ENCODE measurements at places on chromosomes 7 and 10. TPM values are rescaled to one million over a fixed set of nuclear protein-coding genes. Genes with fewer than 3 reads are reported as not detected.
A peak's percentile ranks its signal among the peaks of the same experiment; 100 is the strongest.

The GPR15LG gene
- not detected for total RNA-seq

The SSC4D gene
- 0.71 TPM for total RNA-seq

The BMPER gene
- total RNA-seq = not detected

The MNX1 gene
- not detected for total RNA-seq

The MDFIC gene
- 121 TPM for total RNA-seq

DNA sequence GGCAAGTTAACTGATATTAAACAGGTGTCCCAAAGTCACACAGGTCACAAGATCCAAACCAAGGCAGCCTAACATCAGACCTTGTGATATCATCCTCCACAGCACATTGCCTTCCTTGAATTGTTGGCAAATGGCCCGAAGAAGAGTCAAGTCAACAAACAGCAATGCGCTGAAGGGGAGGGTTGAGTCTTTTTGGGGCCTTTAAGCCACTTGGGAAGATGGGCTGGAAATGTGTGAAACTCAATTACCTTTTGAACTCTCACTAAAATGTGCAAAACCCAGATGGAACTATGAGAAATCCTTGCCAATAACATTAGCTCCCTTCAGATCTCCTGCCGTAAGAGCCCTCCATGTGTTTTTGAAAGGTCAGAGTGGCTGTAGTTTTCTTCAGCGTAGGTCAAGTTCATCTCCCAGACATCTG, 47.9 kb upstream of the STK17A start:
- DNase-seq = no peak

GRCh38 chr10:79195091-79195923, 126.5 kb downstream of the ZMIZ1 start:
- DNase-seq = peak; percentile 69

DNA sequence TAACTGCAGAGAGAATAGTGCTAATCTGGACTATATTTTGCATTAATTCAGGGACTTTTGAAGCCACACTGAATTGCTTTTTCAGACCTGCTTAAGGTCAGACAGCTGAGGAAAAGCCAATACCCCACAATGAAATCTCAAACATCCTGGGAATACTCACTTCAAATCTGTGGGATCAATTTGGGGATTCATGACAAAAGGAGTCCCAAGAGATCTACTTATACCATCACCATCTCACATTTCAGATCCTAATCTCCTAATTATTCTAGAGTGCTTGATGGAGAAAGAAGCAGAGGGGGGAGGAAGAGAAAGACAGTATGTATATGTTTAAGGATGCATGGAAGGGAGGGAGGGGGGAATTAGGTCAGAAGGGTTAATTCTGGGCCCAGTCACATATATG, 202.2 kb downstream of the CACNA2D1 start:
- DNase-seq = no peak

DNA sequence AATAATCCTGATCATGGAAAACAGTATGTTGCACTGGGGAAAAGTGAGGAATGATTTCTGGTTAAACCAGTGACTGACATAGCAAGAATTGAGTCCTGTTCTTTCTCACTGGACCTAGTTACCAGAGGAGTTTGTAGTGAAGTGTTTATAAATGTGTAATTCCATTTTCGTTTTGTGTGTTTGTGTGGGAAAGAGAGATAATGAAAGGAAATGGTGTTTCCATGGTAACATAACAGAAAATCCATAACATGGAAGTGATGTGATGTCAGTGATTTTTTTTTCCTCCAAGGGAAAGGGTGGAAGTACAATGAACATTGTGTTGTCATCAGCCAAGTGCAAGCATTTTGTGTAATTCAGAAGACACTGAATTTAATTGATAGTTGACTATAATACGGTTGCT, 283.9 kb downstream of the PLXDC2 start:
- no peak for DNase-seq

GRCh38 chr7:129095258-129095657, 40.3 kb upstream of the TNPO3 start:
- DNase-seq = no peak

DNA sequence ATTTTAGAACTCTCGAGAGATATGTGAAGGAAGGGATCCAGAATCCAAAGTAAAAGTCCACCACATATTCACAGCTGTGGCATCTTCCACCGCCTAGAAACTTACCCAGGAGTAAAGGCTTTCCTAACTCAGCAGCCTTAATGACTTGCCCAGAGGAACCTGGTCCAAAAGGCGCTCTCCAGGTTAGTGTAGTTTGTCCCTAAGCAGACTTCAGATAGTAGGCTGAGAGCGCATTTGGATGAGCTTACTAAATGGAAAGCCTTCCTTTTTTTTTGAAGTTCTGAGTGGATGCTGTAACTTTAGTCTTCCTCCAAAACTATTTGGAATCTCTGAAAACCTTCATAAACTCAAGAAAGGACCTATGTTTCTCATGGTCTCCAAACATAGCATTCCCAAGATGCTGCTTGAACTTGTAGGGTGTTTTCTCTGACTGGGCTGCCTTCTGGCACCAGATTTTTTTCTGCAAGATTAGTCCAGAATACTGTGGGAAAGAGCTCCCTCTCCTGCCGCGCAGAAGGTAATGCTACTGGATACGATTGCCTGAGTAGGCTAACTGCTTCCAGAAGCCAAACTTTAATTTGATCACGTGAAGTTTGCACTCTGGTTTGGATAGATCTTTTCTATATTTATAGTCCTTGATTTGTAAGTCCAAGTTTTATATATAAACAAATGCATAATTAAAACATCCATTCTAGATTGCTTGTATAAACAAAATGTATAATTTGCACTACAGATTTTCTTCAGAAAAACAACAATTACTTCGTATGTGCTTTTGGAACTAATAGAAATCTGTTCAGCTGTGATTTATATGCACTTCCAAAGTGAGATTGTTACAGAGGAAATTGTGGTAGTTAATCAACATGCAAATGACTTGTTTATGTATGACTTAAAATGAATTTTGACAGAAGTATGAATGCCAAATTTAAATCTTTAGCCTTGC, 19.6 kb upstream of the GPR37 start:
- DNase-seq = no peak

- DNase-seq = no peak
These were observed 4.2 kb upstream of the CREB3L2 start for GRCh38 chr7:138006106-138006505.

DNA sequence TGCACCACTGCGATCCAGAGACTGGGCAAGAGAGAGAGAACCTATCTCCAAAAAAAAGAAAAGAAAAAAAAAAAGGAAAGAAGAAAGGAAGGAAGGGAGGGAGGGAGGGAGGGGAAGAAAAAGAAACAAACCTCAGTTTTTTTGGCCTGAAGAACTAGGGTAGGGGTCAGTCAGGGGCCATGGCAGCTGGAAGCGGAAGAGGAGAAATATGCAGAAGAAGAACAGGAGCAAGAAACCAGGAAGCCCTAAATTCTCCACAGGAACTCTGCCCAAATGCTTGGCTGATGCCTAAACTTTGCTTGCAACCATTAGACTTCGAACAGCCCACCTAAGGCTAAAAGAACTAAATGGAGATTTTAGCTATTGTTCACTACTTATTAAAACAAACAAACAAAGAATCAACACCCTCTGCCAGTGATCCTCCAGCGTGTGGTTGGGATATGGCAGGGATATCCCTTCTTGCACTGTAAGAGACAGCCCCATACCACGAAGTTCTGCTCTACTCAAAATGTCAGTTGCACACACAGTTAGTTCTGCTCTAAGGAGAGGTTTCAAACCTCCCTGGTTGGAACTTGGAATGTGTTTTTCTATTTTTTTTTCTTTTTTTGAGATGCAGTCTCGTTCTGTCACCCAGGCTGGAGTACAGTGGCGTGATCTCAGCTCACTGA, 139.5 kb downstream of the FAM107B start:
- DNase-seq = no peak

- DNase-seq = peak; percentile 13
These were observed 223.7 kb downstream of the LHFPL3 start for GRCh38 chr7:104552102-104552501.

DNA sequence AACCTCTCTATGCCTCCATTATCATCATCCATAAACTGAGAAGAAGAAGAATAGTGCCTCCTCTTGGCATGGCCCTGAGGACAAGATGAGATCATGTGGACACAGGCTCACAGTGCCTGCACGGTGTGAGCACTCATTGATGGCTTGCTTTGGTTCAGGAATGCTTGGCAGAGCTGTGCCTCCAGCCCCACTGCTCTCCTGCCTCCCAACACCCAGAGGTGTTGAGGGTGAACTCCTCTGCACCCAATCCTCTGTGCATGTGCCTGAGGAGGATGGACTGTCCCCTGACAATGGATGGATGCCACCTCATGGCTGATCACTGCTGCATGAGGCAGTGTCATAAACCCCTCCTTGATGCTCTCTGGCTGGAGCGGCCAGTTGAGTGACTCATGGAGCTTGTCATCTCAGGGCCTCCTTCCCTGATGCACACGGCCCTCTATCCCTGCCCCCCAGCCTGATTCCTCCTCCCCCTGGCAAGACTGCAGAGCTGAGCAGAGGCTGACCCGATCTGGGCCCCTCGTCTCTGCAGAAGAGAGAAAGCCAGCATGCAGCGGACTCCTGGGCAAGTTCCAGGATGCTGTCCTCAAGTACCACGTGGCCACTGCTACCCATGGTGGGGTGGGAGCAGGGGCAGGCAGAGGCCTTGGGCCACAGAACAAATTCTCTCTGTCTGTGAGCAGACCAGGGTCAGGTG, 136.3 kb downstream of the KCNMA1 start:
- DNase-seq = no peak

DNA sequence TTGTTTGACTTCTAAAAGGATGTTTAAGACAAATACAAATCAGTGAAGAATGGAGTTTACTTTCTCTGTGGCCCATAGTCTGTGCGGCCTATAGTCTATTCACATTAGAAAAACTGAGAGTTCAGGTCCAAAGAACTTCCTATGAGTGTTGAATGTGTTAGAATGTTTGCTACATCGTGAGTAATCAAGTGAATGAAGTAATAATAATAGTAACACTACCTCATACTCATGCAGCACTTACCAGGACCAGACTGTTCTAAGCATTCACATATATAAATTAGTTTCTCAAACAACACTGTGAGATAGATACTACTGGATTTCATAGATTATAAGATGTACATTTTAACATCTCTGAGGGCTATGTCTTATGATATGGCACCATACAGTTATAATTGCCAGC, 70.4 kb downstream of the RALA start:
- no peak for DNase-seq

GRCh38 chr7:138008588-138009349, 6.9 kb upstream of the CREB3L2 start:
- peak; percentile 15 for DNase-seq

GRCh38 chr10:2244471-2244870, 507.1 kb upstream of the ADARB2 start:
- DNase-seq = no peak

DNA sequence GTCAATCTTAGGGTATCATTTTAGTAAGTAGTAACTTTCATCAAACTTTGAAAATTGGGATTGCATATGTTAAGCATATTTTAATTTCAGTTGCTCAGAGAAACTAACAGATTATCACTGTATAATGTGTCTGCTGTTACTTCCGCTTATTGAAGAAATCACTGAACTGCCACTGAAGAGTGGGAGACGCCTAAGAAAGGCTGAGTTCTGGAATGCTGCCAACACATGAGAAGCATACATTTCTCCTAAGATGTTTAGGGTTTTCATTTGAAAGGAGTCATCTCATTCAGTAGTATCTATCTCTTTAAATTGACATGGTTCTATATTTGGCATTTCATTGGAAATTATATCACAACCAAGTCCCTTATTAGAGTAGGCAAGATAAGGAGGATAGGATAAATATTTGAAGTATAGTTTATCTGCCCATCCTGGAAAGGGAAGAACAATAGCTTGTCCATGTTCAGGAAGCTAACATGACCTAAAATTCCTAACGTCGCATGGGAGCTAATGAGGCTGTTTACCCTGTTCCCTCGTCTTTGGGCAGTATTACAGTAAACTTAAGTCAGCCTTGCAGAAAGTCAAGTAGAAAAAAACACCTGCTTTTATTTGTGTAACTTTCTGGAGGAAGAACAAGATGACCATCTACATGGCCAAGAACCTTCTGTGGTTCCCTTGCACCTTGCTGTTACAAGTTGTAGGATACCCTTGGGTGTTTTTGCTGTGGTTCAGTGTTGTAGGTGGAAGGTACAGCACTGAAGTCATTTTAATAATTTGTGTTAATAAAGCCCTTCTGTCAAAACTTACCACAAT, 67.3 kb downstream of the NHLRC2 start:
- no peak for DNase-seq

GRCh38 chr10:84890706-84891105, 562.3 kb downstream of the CCSER2 start:
- no peak for DNase-seq

GRCh38 chr7:3559278-3559677, 258.2 kb downstream of the SDK1 start:
- DNase-seq = no peak

- DNase-seq = no peak
These were observed 57.4 kb downstream of the FGFR2 start for GRCh38 chr10:121540732-121541395.

GRCh38 chr10:5356302-5356763, 8.4 kb upstream of the UCN3 start:
- no peak for DNase-seq

DNA sequence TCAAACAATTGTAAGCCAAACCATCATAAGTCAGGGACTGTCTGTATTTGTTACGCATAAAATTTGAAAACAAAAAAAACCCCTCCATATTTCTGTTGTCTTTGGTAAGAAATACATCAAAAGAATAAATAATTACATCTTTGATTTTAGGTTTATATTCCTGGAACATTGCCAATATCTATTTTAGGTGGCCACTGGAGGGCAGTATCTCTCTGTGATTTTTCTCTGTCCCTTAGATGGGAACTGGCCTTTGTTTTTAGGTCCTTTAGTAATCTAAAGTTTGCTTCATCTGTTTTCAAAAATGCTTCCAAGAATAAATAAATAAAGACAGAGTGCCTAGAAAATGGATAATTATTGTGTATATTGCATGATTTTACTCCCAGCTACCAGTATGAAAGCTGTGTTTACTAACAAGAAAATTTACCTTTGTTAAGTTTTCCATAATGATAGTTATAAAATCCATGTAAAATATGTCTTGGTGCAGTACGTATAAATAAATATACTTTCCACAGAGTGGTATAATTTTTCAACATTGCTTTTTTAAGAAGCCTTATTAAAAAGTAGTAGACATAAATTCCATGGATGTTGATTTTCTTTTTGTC, 64.2 kb downstream of the PHYHIPL start:
- DNase-seq = no peak
